T-cell (primary cell): ENCODE measurements at places on chromosomes 4 and X. TPM values are rescaled to one million over a fixed set of nuclear protein-coding genes. Genes with fewer than 3 reads are reported as not detected.
A peak's percentile ranks its signal among the peaks of the same experiment; 100 is the strongest.

SLC35A2 gene
- 35.1 TPM for total RNA-seq

ADH7 gene
- not detected for total RNA-seq

DCAF8L1 gene
- not detected for total RNA-seq

GAGE2A gene
- not detected for total RNA-seq

GAGE12H gene
- total RNA-seq: not detected

TNIP3 gene
- 2.0 TPM for total RNA-seq

HOPX gene
- 10.1 TPM for total RNA-seq

SSX4 gene
- total RNA-seq: not detected

MSANTD1 gene
- 0.60 TPM for total RNA-seq

IL15 gene
- total RNA-seq: 2.3 TPM

GRCh38 chr4:112766422-112766821 is 129.5 kb downstream of the LARP7 start:
- H3K36me3 ChIP-seq: no peaks in the 10 kb centered on the region
- H3K4me3 ChIP-seq: no peak overlapping the region
- no peaks in the 10 kb centered on the region for H3K4me1 ChIP-seq

GRCh38 chrX:117987373-117987772 is 129.2 kb downstream of the KLHL13 start:
- H3K36me3 ChIP-seq: no peaks in the 10 kb centered on the region
- H3K4me3 ChIP-seq: no peak overlapping the region
- no peak overlapping the region for H3K27ac ChIP-seq
- no peaks in the 10 kb centered on the region for H3K27me3 ChIP-seq
- DNase-seq: no peak
- H3K4me1 ChIP-seq: no peaks in the 10 kb centered on the region

- no peaks in the 10 kb centered on the region for H3K4me1 ChIP-seq
- no peaks in the 10 kb centered on the region for H3K36me3 ChIP-seq
- no peak overlapping the region for H3K27ac ChIP-seq
- DNase-seq: no peak
- H3K4me3 ChIP-seq: no peak overlapping the region
- H3K27me3 ChIP-seq: no peaks in the 10 kb centered on the region
Observed at GRCh38 chrX:6898371-6898770, 249.1 kb upstream of the STS start.

DNA sequence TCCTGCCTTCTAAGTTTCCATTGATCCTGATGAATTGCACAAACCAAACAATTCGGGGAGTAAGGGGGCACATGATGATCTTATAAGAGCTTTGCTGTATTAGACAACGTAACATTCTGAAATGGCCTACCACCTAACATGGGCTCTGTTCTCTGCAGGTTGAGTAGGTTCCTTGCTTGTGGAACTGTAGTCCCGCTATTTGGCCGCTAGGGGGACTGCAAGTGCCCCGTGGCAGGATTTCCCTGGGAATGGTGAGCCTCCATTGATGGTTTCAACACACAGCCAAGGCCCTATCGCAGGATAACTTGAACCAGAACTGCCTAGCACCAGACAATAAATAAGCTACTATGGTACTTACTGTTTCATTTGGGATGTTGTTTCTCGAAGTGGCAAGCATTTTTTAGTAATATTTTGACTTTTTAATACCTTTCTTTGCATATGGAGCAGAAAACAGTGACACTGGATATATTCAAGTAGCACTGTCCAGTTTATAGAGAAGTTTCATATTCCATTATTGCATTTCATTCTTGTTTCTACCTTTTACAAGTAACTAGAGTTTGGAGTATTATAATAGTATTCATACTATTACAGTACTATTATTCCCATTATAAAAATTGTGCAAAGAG is 11.9 kb downstream of the AR start:
- no peak overlapping the region for H3K27ac ChIP-seq
- no peak overlapping the region for H3K4me3 ChIP-seq
- no peaks in the 10 kb centered on the region for H3K27me3 ChIP-seq
- DNase-seq: no peak
- H3K4me1 ChIP-seq: no peaks in the 10 kb centered on the region

DNA sequence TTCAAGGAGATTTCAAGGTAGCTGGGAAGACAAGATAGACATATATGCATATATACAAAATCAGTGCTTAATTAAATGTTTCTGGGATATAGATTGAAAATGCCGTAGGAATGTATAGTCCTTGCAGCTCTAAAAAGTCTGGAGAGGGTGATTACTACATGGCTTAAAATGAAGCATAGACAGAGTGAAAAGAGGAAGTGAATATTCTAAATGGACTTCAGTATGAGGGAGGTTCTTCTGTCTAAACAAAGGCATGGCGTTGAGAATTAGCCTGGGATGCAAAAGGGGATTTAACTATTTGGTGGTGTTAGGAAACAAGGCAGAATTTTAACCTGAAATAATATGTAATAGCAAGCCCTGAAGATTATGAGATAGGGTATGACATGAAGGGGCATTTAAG is 141.5 kb upstream of the FRMPD4 start:
- no peaks in the 10 kb centered on the region for H3K36me3 ChIP-seq
- H3K4me3 ChIP-seq: no peak overlapping the region
- no peaks in the 10 kb centered on the region for H3K4me1 ChIP-seq
- H3K27me3 ChIP-seq: no peaks in the 10 kb centered on the region
- no peak for DNase-seq

GRCh38 chr4:71027611-71028010 is 34.2 kb downstream of the DCK start:
- H3K36me3 ChIP-seq: peaks cover 46% of the 10 kb centered on the region
- no peaks in the 10 kb centered on the region for H3K27me3 ChIP-seq
- DNase-seq: no peak
- H3K4me3 ChIP-seq: no peak overlapping the region
- no peaks in the 10 kb centered on the region for H3K4me1 ChIP-seq
- H3K27ac ChIP-seq: no peak overlapping the region

DNA sequence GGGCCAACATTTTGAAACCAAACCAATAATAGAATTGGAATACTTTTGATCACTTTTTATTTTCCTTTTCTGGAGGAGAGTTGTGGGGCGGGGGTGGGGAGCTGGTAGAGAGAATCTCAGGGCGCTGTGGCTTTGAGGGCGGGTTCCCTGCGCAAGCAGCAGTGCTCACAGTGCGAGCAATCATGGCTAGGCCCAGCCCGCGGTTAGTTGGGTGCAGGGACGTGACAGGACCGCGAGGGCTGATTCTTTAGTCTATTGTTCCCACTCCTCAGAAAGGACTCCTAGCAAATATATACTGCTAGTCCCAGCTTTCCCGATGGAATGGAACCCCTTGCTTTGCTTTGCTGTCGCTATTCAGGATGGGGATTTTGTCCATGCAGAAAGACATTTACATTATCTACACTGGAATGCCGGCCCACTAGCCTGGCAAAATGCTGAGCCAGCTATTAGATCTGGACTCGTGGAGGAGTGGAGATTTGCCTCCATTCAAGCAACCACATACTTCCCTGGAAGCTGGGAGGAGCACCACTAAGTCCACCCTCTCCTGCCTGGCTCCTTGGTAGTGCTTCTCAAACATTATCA is 23.9 kb upstream of the APLN start:
- peak overlapping the region; percentile 43 for H3K27ac ChIP-seq
- no peak for DNase-seq
- H3K36me3 ChIP-seq: no peaks in the 10 kb centered on the region
- H3K4me3 ChIP-seq: peak overlapping the region; percentile 49

- DNase-seq: no peak
- no peaks in the 10 kb centered on the region for H3K27me3 ChIP-seq
- H3K36me3 ChIP-seq: peaks cover 42% of the 10 kb centered on the region
- peaks cover 48% of the 10 kb centered on the region for H3K4me1 ChIP-seq
Observed at GRCh38 chr4:102616636-102617035, 115.5 kb downstream of the NFKB1 start.

DNA sequence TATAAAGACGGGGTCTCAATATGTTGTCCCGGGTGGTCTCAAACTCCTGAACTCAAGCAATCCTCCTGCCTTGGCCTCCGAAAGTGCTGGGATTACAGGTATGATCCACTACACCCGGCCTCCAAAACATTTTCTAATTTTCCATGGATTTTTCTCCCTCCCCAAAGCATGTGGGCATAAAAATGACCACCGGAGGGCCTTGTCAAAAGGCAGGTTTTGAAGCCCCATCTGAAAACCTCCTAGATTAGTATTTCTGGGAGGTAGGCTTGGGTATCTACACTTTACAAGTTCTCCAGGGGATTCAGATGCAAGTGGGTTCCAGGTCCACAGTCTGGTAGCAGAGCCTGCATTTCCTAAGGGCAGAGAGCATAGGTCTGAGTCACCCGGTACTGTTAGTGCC is 1.4 kb upstream of the GPR173 start:
- DNase-seq: no peak
- no peaks in the 10 kb centered on the region for H3K36me3 ChIP-seq
- no peak overlapping the region for H3K27ac ChIP-seq
- no peak overlapping the region for H3K4me3 ChIP-seq
- H3K4me1 ChIP-seq: no peaks in the 10 kb centered on the region

DNA sequence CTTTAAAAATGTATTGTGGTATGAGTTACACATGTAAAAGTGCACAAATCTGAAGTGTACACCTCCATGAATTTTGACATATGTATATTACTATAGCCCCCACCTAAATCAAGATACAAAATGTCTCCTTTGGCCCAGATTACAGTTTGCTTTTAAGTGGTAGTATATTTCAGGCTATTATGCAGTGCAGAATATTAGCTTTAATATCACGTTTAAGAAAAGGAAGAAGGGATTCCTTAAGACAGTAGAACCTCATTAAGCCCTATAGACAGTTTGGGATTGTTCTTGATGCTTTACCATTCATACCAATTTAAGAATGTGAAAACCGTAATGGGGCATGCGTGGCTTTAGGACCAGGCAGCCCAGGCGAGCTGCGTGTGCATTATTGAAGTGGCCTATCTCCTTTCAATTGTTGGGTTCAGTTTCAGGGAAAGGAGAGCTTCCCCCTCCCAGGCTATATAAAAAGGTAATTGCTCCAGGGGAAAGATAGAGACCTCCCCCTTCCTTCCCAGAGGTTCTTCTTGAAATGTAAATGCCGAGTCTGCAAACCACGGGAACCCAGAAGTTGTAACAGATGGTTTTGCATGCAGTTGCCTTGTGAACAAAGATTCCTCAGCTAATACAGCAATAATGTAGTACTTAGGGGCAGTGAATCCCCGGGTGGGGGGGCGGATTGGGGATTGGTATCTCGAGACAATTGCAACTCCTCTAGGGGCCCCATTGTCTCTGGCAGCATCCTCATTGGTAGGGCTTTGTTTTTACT is 106.1 kb downstream of the UCHL1 start:
- H3K4me3 ChIP-seq: no peak overlapping the region
- no peak overlapping the region for H3K27ac ChIP-seq
- H3K36me3 ChIP-seq: no peaks in the 10 kb centered on the region

DNA sequence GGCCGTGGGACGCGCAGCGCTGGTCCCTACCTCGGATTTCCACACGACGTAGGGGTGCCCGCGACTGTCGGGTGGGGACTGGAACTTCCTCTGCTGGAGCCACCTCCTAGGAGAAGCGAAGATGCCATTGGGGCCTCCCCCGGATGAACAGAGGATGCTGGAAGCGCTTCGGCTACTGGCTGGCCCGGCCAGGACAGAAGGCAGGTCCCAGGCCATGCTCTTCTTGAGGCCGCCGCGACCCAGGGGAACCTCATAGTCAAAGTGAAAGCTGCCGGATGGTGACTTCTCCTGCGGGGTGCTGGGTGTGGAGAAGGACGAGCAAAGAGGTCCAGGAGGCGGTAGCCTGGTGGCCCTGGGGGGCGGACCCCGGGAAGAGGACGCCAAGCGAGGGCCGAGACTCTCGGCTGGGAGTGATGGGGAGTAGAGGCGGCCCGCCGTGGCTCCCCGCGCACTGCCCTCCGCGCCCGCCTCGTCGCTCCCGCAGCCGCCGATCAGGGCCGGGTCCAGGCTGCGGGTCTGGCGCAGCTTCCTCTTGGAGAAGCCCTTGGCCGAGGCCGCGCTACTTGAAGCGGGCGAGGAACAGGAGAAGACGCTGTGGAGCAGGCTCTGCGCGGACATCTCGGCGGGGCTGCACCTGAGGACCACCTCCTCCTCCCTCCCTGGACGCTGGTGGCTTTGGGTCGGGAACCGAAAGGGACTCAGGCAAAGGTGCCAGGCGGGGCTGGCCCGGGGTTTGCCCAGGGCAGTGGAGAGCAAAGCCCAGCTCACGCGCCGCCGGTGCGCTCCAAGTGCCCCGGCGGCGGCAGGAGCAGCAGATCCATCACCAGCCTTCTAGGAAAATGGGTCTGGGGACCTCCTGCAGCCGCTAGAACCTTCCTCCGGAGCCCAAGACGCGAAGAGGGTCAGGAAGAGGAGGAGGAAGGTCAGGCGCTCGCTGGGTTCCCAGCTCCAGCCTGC is 1.2 kb downstream of the ARHGAP6 start:
- H3K36me3 ChIP-seq: no peaks in the 10 kb centered on the region
- H3K4me1 ChIP-seq: no peaks in the 10 kb centered on the region
- peaks cover 23% of the 10 kb centered on the region for H3K27me3 ChIP-seq
- DNase-seq: no peak
- no peak overlapping the region for H3K27ac ChIP-seq
- no peak overlapping the region for H3K4me3 ChIP-seq

- DNase-seq: no peak
- H3K4me1 ChIP-seq: no peaks in the 10 kb centered on the region
Observed at GRCh38 chrX:12463052-12463451, 324.8 kb downstream of the FRMPD4 start.
